Substantia nigra (tissue), 51 donors: ENCODE measurements at places on chromosomes 6 and 20.

GRCh38 chr6:1679031-1679687 lies 69.4 kb downstream of the FOXC1 start:
- no peak for DNase-seq

GRCh38 chr6:43682724-43683429 lies 4.7 kb downstream of the MRPS18A start:
- DNase-seq: no peak

DNA sequence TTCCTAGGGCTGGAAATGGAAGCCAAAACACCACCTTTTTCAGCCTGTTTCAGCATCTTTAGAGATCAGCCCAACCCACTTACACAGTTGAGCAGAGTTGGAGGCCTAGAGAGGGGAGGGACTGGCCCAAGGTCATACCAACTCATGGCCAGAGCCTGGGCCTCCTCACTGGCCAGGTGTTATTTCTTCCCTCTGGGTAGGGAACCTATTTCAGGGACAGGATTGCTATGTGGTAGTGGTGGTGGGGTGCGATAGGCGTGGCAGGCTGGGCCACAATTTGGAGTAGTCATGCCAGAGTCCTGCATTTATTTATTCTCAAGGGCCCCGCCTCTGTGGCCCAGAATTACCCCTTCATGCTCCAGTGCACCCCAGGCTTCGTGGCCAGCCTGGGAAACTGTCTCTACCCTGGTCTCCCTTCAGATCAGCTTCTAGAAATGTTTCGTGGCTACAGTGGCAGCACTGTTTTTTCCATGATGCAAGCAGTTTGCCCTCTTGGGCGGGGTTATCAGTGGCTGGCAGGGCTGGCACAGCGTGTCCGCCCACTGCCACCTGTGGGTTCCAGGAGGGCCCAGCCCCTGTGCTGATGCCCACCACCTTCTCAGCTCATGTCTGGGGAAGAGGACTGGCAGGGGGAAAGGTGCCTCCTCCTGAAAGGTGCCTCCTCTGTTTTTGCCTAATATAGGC lies 6.2 kb downstream of the VEGFA start:
- no peak for DNase-seq

- DNase-seq: no peak
These were observed 109.3 kb upstream of the FAM83B start for GRCh38 chr6:54737247-54737646.

DNA sequence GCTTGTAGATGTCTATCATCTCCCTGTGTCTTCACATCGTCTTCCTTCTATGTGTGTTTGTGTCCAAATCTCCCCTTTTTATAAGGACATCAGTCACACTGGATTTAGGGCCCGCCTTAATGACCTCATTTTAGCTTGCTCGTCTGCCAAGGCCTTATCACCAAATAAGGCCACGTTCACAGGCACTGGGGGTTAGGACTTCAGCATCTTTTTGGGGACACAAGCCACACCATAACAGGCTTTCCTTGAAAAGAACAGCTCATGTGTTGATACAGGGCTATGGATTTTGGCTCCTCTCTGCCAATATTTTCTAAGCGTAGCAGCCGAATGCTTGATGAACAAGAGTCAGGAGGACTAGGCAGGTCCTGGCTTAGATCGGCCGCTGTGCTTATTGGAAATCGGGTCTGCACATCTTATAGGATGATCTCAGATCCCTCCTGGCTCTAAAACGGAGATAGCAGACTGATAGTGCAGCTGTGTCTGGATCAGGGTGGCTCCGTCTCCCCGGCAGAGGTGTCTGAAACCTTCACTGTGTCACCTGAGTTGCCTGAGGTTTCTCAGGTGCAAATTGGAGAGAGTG lies 16.2 kb upstream of the TMEM181 start:
- DNase-seq: no peak

DNA sequence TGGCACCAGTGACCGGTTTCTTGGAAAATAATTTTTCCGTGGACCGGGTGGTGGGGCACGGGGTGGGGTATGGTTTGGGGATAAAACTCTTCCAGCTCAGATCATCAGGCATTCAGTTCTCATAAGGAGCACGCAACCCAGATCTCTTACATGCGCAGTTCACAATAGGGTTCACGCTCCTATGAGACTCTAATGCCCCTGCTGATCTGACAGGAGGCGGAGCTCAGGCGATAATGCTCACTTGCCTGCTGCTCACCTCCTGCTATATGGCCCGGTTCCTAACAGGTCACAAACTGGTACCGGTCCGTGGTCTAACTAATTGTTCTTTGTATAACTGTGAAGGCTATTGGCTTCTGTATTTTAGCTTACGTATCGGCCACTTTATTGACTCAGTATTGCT lies 51.7 kb downstream of the VSTM2L start:
- no peak for DNase-seq

DNA sequence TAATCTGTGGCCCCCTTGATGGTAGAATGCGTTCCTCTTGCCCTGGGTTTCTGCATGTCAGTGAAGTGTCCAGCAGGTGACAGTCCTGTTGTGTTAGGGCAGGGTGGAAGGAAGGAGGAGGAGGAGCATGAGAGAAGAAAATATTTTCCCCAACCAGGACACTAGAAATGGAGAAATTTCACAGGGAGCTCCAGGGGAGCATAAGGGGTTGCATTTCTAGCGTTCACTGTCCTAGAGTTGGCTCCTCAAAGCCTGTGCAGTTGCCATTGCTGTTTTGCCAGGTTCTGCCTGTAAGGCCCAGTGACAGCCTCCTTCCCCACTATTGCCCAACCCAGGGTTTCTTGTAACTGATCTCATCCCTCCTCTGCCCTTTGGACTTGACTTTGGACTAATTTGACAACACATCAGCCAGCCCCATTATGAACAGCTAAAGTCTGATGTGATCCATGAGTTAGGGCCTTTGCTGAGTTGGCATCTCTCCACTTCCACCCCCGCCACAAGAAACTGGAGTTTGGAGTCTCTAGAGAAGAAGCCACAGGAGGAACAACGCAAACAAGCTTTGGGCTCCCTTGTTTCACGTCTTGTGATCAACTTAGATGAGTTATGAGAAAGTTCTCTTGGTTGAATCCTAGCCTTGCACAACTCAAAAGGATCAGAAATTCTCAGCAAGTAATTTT lies 14.0 kb upstream of the FAM50B start:
- no peak for DNase-seq

GRCh38 chr6:169490830-169491229 lies 211.0 kb downstream of the WDR27 start:
- no peak for DNase-seq

GRCh38 chr20:8132484-8133309 lies 631 bp downstream of the PLCB1 start:
- DNase-seq: peak; percentile 43

- peak; percentile 11 for DNase-seq
These were observed 1.9 kb downstream of the L3MBTL3 start for GRCh38 chr6:130020073-130020906.

DNA sequence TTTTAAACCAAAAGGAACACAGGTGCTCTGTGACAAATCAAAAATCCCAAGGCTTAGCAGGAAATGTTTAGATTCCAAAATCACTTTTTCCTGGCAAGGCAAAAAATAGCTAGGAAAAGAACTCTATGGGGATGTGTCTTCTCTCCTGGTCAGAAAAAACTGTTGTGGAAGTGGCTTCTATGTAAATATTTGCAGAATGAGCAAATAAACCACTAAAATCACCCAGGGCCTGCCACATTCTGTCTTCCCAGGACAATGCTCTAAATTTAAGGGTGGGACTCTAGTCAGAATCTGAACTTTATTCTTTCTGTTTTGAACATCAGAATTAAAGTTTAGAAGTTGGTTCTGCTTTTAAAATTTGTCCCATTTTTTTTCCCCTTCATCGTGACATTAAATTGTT lies 29.3 kb downstream of the GCM1 start:
- no peak for DNase-seq

DNA sequence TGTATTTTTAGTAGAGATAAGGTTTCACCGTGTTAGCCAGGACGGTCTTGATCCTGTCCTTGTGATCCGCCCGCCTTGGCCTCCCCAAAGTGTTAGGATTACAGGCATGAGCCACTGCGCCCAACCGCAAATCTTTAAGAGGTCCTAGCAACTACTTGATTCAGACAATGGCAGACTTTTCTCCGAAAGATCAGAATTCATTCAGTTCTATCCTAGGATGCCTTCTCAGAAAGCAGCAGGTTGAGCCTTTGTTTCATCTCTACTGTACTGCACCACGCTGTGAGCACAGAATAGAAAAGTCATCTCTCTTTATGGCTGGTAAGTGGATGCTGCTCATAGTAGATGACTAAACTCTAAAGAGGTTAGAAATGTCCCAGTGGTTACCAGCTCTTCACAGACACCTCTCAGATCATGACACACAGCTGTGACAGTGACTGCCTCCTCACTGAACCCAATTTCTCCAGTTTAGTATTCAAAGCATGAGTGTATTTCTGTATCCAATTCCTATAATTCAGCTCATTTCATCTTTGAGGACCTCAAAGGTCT lies 6.0 kb upstream of the HSF2 start:
- no peak for DNase-seq

- DNase-seq: no peak
These were observed 68.3 kb upstream of the ASF1A start for GRCh38 chr6:118825661-118826060.

DNA sequence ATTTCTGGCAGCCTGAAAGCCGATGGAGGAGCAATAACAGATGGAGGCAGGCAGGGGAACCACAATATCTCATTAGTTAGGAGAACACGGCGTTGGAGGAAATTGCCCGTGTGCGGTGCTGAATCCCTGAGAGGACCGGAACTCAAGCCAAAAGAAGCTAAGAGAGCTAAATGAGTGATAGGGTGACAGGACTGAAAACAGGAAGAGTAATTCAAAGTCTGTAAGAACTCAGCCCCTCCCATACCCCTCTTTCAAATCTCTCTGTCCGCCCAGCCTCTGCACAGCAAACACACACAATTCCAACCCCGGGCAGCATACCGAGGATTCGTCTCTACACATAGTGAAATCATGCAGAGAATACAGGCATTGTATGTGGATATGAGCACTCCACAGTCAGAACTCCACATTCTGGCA lies 2.6 kb upstream of the IPCEF1 start:
- no peak for DNase-seq

DNA sequence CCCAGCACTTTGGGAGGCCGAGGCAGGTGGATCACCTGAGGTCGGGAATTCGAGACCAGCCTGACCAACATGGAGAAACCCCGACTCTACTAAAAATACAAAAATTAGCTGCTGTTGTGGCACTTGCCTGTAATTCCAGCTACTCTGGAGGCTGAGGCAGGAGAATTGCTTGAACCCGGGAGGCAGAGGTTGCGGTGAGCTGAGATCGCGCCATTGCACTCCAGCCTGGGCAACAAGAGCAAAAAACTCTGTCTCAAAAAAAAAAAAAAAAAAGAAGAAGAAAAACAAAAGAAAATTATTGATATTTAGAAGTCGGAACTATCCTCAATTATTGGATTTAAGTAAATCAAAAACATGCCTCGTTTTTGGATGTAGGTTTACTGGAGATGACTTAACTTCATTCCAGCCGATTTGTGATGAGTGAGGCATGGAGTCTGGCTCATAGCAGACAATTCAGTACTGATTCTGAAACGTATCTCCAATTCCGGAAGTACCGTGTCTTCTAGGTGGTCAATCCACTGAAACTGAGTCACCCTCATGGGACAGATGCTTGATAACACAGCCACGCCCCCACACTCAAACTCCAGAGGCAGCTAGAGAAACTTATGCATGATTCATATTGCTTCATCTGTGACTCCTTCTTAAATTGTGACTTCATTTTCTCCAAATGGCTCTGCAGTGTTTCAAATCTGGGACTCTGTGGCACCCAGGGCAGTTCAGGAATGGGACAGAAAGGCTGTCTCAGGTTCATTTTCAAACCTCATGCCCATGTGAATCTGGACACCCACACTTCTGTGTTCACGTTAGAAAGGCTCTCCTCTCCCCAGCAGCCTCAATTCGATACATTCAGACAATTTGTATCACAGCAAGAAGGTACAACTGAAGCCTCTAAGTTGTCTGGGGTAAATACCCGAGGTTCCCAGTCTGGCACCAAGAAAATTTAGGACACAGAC lies 110.4 kb upstream of the ARMC2 start:
- DNase-seq: no peak

DNA sequence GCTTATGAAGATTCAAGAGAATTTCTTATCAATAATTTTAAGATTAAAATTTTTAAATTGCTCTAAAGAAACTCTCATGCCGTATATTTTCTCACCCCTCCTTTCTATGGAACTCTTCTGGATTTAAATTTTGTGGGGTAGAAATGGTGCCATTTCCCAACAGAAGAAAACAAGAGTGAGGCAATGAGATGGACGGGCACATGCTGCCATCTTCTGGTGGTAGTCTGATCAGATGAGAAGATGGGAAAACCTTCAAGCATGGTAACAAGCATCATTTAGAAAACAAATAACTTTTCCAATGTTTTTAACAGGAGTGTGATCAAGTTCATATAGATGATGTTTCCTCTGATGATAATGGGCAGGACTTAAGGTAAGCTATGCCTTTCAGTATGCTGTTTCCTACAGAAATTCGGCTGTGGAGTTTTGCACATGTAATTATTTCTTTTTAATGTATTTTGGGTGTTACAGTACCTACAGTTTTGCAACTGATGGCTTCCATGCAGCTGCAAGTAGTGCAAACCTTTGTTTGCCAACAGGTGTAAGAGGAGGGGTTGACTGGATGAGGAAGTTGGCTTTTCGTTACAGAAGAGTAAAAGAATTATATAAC lies 271.4 kb downstream of the EYA4 start:
- DNase-seq: peak; percentile 46

DNA sequence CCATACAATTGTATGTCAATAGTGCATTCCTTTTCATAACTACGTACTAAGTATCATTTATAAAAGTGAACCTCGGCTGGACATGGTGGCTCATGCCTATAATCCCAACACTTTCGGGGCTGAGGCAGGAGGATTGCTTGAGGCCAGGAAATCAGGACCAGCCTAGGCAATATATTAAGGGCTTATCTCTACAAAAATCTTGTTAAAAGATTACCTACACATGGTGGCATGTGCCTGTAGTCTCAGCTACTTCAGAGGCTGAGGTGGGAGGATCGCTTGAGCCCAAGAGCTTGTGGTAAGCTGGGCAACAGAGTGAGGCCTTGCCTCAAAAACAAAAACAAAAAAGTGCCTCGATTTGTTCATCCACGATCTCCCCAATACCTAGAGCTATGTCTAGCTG lies 449.7 kb upstream of the SULF2 start:
- DNase-seq: no peak

GRCh38 chr6:105431226-105431625 lies 28.3 kb upstream of the PREP start:
- no peak for DNase-seq

GRCh38 chr6:73207221-73207837 lies 18.0 kb downstream of the KHDC1L start:
- DNase-seq: no peak
